Activated T-cell treated with anti-CD3 and anti-CD28 coated beads, Interleukin-2, amount 50 U/mL, for 24 hours (primary cell): ENCODE measurements at places on chromosomes 6 and 20.
A peak's percentile ranks its signal among the peaks of the same experiment; 100 is the strongest.

DNA sequence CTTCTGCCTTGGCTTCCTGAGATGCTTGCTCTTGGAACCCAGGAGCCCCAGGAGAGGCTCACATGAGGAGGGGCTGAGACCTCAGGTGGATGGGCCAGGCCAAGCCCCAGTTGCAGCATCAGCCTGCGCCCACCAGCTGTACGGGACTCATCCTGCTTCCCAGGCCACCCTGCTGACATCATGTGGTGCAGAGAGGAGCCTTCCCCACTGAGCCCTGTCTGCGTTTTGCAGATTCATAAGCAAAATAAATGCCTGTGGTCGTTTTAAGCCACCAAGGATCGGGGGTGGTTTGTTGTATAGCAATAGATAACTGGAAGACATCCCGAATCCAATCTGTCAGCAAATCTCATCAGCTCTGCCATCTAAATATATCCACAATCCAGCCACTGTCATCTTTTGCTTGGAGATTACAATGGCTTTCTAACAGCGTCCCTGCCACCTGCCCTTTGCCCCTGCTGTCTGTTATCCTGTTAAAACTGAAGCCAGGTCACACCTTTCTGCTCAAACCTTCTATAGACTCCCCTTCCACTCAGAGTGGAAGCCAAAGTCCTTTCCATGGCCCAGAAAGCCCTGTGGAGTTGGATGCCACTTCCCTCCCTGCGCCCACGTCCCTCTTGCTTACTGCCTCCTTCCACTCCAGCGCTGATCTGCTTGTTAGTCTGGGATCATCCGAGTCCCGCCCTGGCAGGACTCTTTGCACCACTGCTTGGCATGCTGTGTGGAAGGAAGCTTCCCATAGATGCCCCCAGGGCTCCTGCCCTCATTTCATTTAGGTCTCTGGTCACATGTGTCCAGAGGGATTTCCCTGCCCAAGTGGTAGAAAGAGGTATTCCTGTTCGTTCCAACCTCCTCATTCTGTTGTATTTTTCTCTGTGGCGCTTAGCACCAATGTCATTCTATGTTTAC is 24.0 kb upstream of the MLN start:
- no peak for DNase-seq

DNA sequence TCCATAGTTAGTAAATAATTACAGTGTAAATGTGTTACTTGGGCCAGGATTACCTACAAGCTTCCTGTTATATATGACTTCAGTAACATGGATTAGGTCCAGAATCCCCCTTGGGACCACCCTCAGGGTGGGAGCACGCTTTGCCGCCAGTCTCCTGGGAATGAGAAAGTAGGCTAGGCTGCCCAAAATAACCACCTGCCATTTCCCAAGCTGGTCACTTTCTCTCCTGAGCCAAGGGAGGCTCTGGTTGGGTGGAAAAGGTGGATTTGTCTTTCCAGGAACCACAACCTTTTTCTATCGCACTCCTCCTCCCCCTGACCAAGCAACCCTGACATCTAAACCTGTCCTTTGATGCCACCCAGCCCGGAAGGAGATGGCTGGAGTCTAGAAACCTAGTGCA is 9.6 kb upstream of the RIMS4 start:
- no peak for DNase-seq

DNA sequence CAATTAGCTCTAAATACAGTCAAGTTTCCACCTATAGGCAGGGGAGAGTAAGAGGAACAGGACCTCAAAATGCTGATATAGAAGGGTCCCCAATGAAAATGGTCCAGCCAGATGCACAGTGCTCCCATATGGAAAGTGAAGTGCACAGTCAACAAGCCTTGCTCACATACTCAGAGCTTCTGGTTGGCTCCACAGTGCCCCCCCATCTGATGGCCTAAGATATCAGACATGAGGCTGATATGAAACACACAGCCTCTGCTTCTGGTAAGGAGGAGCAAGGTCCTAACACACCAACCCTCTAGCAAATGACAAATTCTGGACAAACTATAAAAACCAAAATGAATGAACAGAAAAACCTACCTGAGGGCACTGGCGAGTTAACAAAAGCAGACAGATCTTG is 111.4 kb upstream of the EMILIN3 start:
- DNase-seq: no peak

DNA sequence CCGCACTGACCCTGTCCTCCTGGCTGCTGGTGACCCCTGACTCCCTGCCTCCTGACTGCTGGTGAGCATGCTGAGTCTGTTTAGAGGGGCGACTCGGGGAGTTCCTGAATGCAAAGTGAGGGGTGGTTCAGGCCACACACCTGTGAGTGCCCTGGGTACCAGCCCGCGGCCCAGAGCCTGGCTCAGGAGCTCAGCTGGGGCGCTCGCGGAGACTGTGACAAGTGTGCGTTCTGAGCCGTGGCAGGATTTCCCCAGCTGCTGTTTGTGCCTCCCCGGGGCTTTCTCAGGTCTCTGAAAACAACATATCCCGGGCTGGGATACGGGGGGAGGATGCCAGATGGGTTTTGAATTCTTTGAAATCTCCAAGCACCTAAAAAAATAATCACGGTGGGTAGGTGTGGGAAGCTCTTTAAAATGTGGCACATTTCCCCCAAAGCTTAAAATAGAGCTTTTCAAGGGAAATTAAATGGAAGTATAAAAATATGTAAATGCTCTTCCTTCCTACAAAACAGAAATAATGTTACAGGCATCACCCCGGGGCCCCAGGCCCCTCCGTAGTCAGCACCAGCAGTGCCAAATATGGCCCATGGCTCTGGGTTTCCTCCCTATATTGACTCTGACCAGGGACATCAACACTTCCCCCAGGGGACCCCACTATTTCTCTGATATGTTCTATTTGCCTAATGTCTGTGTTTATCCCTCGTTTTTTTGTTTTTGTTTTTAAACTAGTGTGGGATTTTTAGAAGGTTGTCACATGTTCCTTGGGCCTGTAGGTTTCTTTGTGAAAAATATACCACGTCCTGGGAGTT is 49.9 kb upstream of the TAGAP start:
- DNase-seq: peak; percentile 72

DNA sequence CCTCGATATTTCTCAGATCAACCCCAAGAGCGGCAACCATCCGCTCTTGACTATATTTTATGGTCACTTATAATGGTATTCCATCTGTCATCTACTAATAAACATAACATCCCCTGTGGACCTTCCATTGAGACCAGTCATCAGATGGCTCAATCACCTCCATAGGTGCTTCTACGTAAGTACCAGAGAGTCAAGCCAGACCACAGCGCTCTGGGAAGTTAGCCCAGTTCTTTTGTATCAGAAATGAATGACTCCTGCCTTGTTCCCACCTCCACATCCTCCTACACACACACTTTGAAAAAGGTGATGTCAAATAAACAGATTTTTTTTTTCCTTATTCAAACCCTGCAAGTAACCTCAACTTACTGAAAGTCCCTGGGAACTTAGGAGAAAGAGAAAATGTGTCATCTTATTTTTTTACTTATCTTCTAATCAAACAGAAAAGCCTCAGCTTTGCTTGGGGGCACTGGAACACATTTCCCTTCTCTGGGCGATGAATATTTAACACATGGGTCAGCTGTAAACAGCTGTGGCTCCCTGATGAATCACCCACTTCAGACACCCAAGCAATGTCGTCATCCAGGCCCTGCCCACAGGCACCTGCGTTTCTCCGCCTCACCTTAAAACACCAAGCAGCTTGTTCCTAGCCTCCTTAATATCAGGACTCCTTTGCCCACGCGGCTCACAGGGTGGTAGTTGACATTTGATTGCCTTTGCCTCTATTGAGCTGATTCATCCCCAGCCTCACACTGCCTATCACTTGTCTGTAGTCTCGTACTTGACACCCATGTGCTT is 121.4 kb upstream of the LY86 start:
- no peak for DNase-seq
